ENCODE measurements at places on chromosomes 5 and 9. TPM values are rescaled to one million over a fixed set of nuclear protein-coding genes. Genes with fewer than 3 reads are reported as not detected.

DNA sequence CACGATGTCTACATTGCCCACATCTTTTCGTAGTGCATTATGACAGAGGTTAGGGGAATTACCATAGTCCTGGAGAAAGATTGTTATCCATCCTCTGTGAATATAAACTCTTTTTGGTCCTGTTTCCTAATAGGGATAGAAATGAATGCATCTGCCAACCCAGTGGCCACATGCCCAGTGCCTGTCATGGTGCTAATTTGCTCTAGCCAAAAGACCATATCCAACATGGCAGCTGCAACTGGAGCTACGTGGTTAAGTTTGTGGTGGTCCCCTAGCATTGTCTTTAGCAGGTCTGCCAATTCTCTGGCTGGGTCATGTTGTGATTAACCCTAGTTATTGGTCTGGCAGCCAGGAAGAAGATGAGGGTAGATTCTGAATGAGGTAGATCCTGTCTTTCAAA is 87.5 kb downstream of the FGF18 start:
- DNase-seq: no peak

DNA sequence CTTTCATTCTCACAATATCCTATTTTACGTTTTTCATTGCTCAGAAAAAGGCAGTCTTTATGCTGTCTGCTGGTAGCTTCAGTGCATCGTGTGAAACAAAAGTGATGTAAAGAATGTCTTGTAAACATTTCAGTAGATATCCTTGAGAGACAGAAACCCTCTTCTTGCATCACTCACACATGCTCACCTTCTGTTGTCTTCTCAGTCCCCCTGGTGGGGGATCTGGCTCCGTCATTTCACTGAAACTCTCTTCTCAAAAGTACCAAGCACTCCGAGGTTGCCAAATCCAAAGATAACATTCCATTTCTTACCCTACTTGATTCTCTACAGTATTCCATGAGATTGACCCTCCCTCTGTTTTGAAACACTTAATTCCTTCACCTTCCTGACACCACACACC is 46.1 kb upstream of the PCA3 start:
- no peak for DNase-seq

GRCh38 chr9:9079473-9079872 is 1279.9 kb upstream of the DMAC1 start:
- no peak for DNase-seq

DNA sequence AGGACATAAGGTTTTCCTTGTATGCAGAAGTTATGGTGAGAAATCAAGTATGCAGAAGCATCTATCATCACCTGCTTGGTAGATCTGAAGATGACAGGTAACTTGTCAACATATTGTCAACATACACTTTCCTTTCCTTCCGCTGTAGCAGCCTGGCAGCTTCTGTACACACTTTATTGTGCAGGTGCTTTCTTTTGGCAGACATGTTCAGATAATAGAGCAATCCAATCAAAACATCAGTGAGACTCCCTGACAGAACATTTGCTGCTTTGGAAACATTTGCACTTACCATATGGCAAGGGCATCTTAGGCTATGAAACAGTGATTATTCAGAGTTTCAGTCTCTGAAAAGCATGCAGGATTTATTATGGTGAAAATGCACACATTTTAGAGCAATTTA is 161.1 kb upstream of the CDH12 start:
- DNase-seq: no peak

- DNase-seq: no peak
These were observed 134.7 kb downstream of the CDH6 start for GRCh38 chr5:31328040-31328733.

- DNase-seq: peak; percentile 79
These were observed 796 bp upstream of the GADD45G start for GRCh38 chr9:89603767-89604665.

SLC36A2 gene
- 0.16 TPM for total RNA-seq

FBP2 gene
- total RNA-seq: 0.33 TPM

- DNase-seq: no peak
These were observed 1392.3 kb upstream of the CDH9 start for GRCh38 chr5:28430565-28431178.

GRCh38 chr9:135887021-135887507 is 20.3 kb downstream of the CAMSAP1 start:
- DNase-seq: peak; percentile 49

TAF11L10 gene
- not detected for total RNA-seq

MAMDC2 gene
- 9.0 TPM for total RNA-seq

PTGDS gene
- 3,579 TPM for total RNA-seq

DNA sequence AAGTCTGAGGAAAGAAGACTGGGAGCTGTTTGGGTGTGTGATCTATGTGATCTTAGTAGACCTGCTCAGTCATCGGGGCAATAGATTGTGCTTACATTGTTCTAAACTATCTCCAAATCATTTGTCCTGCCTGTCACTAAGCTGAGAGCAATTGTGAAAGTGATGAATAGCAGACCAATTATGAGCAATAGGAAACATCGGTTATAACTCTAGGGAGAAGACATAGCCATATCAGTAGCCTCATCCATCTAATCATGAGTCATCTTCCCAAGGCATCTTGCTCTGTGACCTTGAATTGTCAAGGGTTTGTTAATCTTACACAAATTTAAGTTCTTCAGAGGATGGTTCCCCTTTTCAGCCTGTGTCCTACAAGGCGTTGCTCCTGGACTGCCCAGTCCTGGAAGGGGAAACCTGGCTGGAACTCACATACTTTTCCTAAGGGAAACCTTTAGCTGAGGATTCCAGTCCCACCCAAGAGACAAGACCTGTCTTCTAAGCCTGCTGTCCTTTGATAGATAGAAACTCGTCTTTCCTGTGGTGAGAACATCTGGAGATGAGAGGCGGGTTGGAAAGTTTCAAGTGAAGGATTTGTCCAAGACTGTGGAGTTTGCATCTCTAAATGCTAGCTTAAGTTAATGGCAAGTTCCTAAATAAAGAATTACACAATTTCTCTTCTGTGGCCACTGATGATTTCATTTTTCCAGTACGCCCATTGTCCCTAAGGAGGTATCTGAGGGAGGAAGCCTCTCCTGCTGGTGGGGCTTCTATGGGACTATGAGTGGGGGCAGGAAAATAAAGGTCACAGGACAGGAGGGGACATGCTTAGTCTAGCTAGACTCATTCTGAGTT is 53.9 kb upstream of the TRIM32 start:
- no peak for DNase-seq

ANKRD34B gene
- not detected for total RNA-seq

G3BP1 gene
- 95.0 TPM for total RNA-seq

GRCh38 chr5:6252581-6252980 is 125.8 kb downstream of the MED10 start:
- DNase-seq: no peak

FOXD4 gene
- total RNA-seq: 0.11 TPM

CTXN3 gene
- total RNA-seq: not detected

DNA sequence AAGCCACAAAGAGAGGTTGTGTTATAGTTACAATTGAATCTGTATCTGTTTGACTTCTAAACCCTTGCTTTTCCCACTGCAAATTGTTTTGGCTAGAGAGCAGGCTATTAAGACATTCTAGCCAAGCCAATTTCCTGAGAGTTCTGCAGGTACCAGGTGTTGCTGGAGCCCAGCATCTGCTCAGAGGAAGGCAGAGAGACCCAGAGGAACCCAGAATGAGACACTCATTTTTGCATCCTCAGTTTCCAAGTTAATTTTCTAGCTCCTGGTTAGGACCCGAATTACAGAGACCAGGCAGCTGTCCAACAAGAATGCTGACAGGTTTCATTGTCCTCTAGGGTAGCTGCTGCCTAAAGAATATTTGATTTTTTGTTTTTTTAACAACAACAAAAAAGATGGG is 266.2 kb downstream of the TRIM32 start:
- no peak for DNase-seq

EGFLAM gene
- 8.9 TPM for total RNA-seq

DNA sequence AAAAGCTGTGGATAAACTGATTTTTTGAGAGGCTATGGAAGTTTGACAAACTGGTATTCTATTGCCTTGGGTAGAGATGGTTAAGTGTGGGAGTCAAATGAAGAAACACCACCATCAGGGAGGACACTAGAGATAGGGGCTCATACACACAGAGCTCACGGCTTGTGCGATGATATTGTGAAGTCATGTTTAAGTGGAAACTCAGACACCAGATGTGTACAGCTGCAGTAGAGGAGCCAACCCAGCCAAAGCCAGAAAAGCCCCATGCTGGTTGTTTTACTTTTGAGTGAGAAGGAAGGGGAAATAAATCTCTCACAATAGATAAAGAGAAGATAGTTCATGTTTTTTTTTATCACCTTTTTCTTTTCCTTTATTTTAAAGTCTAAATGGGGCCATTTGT is 377.7 kb downstream of the DMRT2 start:
- DNase-seq: no peak

GRCh38 chr9:18023332-18023731 is 444.5 kb downstream of the SH3GL2 start:
- no peak for DNase-seq

DNA sequence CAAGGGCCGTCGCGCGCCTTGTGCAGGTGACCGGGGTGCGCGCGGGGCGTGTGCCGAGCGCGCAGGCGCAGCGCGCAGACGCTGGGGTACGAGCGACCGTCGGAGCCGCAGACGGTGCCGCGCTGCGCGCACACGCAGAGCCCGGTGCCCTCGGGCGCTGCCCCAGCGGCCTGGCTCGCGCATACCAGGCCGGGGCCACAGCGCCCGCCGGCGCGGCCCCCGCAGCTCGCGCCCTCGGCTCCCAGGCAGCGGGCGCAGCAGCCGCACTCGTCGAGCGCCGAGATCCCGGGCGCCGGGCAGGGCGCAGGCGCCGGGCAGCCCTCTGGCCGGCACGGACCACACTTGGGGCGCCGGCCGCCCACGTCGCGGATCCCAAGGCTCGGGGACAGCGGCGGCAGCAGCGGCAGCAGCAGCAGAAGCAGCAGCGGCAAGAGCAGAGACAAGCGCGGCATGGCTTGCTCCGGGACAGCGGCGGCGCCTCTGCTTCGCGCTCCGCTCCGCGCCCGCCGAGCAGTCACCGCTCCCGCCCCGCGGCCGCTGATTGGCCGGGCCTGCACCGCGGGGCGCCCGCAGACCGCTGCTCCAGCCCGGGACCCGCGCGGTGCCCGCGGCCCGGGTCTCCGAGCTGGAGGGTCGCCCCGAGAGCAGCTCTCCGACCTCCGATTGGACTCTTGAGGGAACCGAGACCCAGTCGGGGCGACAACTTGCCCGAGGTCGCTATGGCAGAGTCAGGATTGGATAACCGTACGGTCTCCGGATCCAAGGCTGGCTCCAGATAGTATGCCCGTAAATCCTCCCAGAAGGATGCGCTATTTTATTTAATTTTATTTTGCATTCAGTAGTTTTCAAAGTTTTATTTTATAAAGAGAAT is at the start of gene IGFBPL1:
Gene IGFBPL1 (minus strand): TSS at position 482 of the 871 bp plus-strand sequence. CDS start 30 bp downstream, at position 452.
- DNase-seq: no peak

GRCh38 chr5:666816-667498 is 26.2 kb downstream of the TPPP start:
- DNase-seq: no peak

DOCK8 gene
- 3.7 TPM for total RNA-seq

DNA sequence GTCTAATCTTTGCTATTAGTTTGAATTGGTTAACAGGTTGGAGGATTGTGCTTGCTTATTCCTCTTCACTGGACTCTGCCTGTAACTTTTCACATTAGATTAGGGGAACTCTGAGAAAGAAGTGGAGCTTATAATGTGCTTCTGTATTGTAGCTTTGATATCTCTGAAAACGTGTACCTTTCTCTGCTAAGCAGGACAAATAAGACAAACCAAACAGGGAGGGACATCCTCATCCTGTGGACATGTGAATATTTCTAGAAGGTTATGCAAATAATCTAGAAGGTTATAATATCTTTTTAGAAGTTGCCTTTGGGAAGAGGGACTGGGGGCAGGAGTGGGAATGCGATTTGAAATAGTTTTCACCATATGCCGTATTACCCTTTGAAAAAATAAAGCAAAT is 11.7 kb downstream of the IQGAP2 start:
- DNase-seq: no peak

GRCh38 chr9:5500441-5501235 is 9.7 kb upstream of the PDCD1LG2 start:
- DNase-seq: peak; percentile 76

HMCN2 gene
- 5.5 TPM for total RNA-seq

- DNase-seq: no peak
These were observed 9.3 kb upstream of the EDIL3 start for GRCh38 chr5:84393969-84394368.

DNA sequence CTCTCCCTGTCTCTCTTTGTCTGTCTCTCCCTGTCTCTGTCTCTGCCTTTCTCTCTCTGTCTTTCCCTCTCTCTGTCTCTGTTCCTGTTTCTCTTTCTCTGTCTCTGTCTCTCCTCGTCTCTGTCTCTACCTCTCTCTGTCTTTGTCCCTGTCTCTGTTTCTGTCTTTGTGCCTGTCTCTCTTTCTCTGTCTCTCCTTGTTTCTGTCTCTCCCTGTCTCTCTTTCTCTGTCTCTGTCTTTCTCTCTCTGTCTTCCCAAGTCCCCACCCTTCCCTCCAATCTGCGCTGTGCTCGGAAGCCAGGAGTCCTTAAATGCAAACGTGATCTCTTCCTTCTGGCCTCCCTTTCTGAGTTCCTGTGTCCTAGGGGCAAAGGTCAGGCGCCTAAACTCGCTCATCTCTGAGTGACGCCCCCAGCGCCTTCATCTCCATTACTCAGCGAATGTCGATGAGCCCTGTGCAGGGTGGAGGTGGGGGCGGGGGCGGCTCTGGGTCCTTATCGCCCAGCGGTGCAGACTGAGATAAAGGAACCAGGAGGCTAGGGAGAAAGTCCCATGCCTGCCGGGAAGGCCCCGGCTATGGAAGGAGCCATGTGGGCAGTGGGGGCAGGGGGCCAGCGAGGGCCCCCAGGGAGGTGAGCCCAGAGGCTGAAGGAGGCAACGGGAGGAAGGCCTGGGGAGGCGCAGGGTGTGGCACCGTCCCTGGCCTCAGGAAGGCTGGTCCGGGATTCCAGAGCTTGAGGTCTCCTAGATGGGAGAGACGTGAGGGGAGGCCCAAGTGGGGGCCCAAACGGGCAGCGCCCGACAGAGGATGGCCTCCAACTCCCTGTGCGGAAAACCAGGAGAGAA is 1.5 kb upstream of the SLC6A19 start:
- no peak for DNase-seq

GRCh38 chr9:95585824-95586223 is 69.1 kb upstream of the PTCH1 start:
- DNase-seq: no peak

DNA sequence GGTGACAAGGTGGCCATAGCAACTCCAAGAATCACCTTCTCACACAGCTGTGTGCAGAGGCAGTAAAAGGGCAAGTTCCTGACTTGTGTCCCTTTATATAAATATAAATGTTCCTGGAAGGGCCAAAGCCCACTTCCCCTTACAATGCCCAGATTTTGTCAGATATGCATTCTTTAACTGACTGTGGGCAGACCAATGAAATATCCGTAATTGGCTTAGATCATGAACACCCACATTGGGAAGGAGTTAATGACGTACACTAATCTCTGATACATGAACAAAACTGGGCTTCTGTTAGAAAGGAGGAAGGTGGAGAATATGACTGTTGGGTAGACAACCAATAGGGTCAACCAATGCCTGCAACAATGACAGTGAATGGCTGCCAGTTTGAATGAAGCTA is 397.2 kb upstream of the CLINT1 start:
- no peak for DNase-seq

- no peak for DNase-seq
These were observed 30.0 kb downstream of the RNF130 start for GRCh38 chr5:180041301-180042274.

- no peak for DNase-seq
These were observed 36.8 kb upstream of the SSBP2 start for GRCh38 chr5:81787474-81788242.

Measured in left ventricle myocardium inferior (tissue), 1 donor.